NCI-H446 (cell line): ENCODE measurements at places on chromosomes 5 and 9.
A peak's percentile ranks its signal among the peaks of the same experiment; 100 is the strongest.

- DNase-seq: no peak
Observed at GRCh38 chr5:78429332-78429980, 69.0 kb downstream of the SCAMP1 start.

DNA sequence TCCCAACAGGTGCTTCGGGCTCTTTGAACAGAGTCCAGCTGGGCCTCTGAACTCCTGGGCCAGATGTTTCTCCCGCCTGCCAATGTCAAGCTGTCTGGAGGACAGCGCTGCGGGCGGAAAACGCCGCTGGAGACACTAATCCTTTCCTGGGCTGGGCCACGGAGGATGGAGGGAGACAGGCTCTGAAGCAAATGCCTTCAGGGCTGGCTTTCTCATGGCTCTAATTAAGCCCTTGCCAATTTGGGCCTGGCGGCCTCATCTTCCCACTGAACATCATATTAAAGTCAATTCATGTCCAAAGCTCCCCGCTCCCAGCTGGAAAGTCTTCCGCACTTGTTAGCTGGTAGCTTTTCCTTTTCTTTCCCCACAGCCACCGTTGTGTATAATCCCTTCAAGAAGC lies 72.7 kb downstream of the NTNG2 start:
- DNase-seq: no peak

GRCh38 chr9:7037176-7037575 lies 279.4 kb downstream of the KDM4C start:
- DNase-seq: no peak

- DNase-seq: no peak
Observed at GRCh38 chr5:56686337-56687195, 128.8 kb upstream of the MAP3K1 start.

DNA sequence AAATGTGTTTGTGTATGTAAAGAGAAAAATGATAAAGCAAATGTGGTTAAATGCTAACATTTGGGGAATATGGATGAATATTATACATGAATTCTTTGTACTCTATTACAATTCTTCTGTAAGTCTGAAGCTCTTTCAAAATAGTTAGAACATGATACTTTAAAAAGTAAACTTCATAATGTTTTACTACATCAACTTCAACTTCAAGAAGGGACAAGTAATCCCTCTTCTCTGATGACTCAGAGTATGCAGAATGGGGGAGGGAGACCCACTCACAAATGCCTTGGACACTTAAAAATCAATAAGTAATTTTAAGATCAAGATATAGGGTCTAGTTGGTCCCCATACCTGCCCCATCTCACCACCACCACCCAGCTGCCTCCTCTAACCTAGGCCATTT lies 162.4 kb downstream of the ESM1 start:
- DNase-seq: no peak

GRCh38 chr5:54281960-54282692 lies 28.2 kb downstream of the ARL15 start:
- DNase-seq: no peak

DNA sequence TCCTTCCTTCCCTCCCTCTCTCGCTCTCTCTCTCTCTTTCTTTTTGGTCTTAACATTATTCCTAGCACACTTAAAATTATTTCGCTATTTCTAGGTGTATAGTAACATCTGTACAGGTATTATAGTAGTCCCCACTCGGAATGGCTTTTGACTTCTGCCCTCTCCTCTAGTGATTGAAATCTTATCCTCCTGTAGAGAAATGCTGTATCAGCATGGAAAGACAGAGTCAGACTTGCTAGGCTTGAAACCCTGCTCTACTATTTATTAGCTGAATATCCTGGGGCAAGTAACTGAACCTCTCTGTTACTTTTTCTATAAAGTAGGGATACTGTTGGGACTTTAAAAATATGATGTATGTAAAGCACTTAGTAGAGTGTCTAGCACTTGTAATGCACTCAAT lies 681.9 kb upstream of the C9orf72 start:
- DNase-seq: no peak

- peak; percentile 88 for DNase-seq
Observed at GRCh38 chr9:14318361-14318760, 4.4 kb upstream of the NFIB start.

- no peak for DNase-seq
Observed at GRCh38 chr9:87850391-87850790, 32.3 kb upstream of the SPATA31E1 start.

DNA sequence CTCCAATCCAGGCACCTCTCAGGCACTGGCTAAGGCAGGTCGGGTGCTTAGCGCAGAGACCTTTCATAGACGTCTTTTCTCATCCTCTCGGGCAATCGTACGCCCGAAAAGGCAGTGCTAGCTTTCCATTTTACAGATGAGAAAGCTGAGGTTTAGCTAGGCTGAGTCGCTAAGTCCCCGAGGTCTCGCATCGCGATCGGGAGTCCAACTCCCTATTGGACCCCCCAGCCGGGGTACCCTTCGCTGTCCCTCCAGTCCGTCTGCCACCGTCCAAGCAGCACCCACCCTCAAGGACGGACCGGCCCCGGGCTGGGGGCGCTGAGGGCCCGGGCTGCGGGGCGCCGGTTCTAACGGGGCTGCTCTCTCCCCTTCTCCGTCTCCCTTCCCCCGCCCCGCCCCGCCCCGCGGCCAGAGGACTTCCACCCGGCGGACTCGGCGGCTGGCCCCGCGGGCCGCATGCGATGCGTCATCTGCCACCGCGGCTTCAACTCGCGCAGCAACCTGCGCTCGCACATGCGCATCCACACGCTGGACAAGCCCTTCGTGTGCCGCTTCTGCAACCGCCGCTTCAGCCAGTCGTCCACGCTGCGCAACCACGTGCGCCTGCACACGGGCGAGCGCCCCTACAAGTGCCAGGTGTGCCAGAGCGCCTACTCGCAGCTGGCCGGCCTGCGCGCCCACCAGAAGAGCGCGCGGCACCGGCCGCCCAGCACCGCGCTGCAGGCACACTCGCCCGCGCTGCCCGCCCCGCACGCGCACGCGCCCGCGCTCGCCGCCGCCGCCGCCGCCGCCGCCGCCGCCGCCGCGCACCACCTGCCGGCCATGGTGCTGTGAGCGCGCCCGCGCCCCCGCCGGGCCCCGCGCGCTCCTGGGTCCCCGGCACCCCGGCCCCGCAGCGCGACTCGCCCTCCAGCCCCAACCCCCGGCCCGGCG lies 12.5 kb upstream of the EXOSC2 start:
- peak; percentile 27 for DNase-seq

DNA sequence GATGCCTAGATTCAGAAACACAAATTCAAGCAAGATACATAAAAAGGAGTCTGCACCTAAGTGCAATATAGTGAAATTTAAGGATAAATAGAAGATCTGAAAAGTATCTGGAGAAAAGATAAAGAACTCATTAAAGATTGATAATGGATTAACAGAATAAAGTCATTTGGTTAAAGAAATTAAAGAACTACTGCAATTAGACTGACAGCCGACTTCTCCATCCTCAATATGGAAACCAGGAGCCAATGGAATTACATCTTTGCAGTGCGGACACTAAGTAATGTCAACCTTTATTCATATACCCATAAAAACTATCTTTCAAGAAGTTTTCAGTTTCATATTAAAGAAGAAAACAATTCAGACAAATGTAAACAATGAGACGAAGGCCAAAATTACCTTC lies 81.0 kb downstream of the MRPL36 start:
- DNase-seq: no peak

- DNase-seq: no peak
Observed at GRCh38 chr9:21788752-21789151, 13.7 kb upstream of the MTAP start.

DNA sequence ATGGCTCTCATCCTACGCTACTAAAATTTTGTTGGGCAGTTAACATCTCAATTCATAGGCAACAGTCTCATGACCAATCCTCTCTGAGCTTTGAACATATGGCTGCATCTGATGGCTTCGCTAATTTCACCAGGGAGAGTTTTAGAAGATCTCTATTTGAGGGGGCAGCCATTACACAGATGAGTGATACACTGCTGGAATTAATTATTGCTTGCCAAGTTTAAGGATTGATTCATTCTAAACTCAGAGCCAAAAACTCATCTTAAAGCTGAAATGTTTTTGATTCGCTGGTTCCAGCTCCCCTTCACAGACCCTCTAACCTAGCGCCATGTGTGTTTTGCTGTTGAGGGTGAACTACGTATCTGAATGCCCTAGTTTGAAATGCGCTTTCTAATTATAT lies 519.9 kb upstream of the WWC1 start:
- no peak for DNase-seq

DNA sequence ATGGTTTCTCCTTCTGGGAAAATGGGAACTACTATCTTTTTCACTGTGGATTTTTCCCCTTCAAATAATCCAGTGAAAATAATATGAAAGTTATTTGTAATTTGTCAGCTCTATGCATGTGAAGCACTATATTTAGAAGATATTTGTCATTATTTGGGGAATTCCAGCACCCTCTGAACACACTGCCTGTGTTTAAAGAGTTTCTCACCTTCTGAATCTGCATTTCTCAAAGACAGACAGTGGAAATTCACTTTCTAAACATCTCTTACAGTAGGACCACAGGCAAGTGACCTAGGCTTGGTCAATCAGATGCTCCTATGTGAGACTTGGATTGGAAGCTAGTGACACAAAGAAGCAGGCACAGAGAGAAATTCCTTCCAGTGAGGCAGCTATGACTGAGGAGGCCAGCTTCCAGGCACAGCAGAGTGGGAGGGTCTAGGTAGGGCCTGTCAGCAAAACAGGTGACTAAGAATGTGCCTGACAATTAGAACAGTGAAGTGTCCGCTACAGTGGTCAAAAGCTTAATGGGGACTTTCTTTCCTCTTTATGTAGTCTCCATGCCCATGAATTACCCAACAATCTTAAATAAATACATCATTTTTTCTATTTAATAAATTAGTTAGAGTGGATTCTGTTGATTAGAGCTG lies 167.2 kb downstream of the HMHB1 start:
- DNase-seq: no peak

DNA sequence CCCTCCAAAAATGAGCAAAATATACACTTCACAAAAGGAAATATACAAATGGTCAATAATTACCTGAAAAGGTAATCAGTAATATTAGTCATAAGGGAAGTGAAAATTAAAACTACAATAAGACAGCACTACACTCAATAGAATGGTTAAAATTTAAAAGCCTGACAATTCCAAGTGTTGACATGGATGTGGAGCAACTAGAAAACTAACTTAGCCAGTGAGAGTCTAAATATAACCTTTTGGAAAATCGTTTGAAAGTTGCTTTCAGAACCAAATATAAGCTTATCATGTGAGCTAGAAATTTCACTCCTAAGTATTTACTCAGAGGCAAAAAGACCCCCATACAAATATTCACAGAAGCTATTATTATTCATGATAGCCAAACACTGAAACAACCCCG lies 105.1 kb upstream of the MVB12B start:
- no peak for DNase-seq

GRCh38 chr5:79263-79662 lies 12.7 kb upstream of the PLEKHG4B start:
- no peak for DNase-seq

GRCh38 chr9:105126226-105126625 lies 118.2 kb upstream of the SLC44A1 start:
- DNase-seq: no peak

- no peak for DNase-seq
Observed at GRCh38 chr9:126321742-126322141, 4.9 kb upstream of the MVB12B start.

GRCh38 chr5:136000932-136001331 lies 27.9 kb upstream of the TGFBI start:
- no peak for DNase-seq

- DNase-seq: peak; percentile 27
Observed at GRCh38 chr9:29555502-29555901, 1982.2 kb upstream of the C9orf72 start.

DNA sequence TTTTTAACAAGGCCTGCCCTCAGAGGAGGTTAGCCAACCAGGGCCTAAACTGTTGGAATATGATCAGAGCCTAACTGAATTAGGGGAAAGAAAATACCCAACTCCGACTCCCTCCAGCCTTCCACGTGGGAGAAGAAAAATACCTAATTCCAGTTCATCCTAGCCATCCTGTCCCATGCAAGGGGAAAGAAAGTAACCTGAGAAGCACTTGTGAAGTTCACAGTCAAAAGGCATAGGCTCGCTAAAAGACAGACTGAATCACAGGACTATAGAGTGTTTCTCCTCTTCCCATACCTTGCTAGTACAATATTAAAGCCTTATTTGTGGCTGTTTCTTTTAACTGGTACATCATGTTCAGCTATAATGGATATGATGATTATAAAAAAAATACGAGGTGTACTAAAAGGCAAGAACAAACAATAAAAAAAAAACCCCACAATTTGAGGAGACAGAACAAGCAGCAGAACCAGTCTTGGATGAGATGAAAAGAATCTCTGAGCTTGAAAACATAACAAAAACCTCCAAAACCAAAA lies 18.0 kb upstream of the ATP10B start:
- no peak for DNase-seq

GRCh38 chr9:76032038-76032796 lies 141.7 kb downstream of the PCSK5 start:
- no peak for DNase-seq

DNA sequence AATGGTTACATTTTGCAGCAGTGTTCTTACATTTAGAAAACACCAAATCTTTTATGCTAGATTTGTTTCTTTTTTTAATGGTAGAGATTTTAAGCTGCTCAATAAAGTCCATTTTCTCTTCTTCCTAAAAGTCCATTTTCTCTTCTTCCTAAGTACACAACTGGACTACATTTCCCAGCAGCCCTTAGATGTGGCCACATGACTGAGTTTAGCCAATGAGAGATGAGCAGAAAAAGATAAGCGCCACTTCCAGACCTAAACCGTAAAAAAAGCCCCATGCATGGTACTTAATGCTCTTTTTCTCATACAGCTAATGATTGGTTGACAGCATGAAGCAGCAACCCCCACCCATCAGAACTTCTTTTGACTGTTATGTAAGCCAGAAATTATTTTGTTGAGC lies 206.7 kb downstream of the FAM114A2 start:
- peak; percentile 30 for DNase-seq

DNA sequence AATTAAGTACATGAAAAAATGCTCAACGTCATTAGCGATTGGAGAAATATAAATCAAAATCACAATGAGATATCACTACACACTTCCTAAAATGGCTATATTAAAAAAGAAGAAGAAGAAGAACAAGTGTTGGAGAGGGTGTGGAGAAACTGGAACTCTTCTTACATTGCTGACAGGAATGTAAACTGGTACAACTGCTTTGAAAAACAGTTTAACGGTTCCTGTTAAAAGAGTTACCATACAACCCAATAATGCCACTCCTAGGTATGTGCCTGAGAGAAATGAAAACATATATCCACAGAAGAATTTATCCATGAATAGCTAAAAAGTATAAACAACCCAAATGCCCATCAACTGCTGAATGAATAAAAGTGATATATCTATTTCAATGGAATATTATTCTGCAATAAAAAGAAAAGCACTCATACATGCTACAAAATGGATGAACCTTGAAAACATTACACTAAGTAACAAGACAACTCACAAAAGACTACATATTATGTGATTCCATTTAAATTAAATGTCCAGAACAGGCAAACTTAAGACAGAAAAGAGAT lies 9.0 kb downstream of the FEM1C start:
- DNase-seq: no peak

- no peak for DNase-seq
Observed at GRCh38 chr9:15299374-15299939, 7.6 kb downstream of the TTC39B start.

GRCh38 chr9:76162086-76162730 lies 232.0 kb downstream of the RFK start:
- no peak for DNase-seq
